Panc1 (cell line): ENCODE measurements at places on chromosomes 13 and 19. TPM values are rescaled to one million over a fixed set of nuclear protein-coding genes. Genes with fewer than 3 reads are reported as not detected.

Gene TTC9B
- 2.3 TPM for total RNA-seq

Gene ASF1B
- total RNA-seq = 35.4 TPM

Gene ZNF534
- total RNA-seq = not detected

Gene THSD1
- total RNA-seq = 3.3 TPM

Gene ZNF763
- 0.39 TPM for total RNA-seq

Gene ZNF575
- 1.9 TPM for total RNA-seq

Gene LIN37
- 23.5 TPM for total RNA-seq

DNA sequence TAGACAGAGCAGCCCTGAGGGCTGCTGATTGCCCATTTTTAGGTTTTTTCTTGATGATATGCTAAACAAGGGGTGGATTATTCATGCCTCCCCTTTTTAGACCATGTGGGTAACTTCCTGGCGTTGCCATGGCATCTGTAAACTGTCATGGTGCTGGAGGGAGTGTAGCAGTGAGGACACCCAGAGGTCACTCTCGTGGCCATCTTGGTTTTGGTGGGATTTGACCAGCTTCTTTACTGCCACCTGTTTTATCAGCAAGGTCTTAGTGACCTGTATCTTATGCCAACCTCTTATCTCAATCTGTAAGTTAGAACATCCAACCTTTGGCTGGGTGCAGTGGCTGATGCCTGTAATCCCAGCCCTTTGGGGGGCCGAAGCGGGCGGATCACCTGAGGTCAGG is 148.0 kb downstream of the PTPRS start:
- DNase-seq = no peak

- DNase-seq = no peak
Measured at GRCh38 chr19:56091751-56092546, 29.1 kb downstream of the ZNF787 start.

GRCh38 chr19:11338121-11338520 is 1.3 kb downstream of the RAB3D start:
- DNase-seq = no peak

DNA sequence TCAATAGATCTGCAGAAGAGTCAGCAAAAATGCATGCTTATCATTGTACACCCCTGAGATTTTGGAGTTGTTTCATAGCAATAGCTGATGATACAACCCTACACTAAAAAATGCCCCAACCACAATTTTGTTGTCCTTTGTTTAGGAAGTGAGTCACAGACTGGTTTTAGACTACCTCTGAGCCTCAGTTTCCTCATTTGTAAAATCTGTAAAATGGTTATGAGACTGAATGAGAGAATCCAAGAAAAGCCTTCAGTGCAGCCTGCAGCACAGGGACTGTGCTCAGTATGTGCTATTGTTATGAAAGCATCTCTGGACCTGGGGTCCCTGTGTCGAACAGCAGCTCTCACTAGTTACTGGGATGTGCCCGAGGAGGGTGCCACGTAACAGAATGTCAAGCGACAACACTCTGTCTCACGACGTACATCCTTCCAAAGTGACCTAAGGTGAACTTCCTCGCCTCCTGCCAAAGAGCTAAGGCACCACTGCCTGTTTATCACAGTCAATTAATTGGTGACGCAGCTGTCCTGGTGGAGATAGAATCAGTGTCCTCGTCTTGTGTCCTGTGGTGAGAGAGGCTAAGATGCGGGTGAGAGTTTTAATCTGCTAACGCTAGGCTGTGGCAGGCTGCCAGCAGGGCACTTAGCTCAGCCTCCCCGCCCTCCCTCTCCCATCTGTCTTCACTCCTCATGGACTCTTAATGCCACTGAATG is 18.1 kb downstream of the DHRS12 start:
- DNase-seq = no peak

DNA sequence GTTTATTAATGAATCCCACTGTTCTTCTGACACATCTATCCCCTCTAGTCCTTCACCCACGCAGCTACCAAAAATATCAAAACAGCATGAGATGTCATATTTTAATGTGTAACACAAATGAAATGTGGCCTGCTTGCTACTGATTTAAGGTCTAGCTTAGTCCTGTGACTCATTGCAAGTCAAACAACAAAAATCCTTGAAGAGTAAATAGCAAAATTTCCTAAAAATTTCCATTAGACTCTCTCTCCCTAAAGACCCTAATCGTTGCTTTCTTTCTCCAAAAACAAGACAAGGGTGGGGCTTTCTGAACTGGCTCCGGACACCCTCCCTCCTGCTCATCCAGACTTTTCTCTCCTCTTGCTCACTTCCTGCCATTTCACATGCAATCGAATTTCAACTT is 99.9 kb upstream of the IPO5 start:
- DNase-seq = no peak

DNA sequence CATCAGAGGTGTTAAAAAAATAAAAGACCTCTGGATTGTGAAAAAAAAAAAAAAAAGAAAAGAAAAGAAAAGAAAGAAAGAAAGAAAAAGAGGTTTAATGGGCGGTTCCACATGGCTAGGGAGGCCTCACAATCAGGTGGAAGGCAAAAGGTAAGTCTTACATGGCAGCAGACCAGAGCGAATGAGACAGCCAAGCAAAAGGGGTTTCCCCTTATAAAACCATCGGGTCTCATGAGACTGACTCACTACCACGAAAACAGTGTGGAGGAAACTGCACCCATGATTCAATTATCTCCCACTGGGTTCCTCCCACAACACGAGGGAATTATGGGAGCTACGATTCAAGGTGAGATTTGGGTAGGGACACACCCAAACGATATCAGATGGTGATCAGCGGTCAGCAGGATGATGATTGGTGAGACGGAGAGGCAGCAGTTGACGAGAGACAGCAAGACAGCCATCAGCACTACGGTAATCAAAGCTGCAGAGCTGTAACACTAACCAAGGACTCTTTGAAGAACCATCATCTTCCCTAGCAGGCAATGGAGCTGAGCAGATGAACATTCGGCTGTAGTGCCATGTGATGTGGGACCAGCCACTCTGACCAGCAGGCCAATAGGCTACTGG is 3.9 kb upstream of the CD209 start:
- DNase-seq = no peak

- DNase-seq = peak; percentile 36
Measured at GRCh38 chr19:13430790-13431582, 75.3 kb downstream of the CACNA1A start.

- DNase-seq = no peak
Measured at GRCh38 chr13:27004326-27004725, 167.3 kb downstream of the USP12 start.

DNA sequence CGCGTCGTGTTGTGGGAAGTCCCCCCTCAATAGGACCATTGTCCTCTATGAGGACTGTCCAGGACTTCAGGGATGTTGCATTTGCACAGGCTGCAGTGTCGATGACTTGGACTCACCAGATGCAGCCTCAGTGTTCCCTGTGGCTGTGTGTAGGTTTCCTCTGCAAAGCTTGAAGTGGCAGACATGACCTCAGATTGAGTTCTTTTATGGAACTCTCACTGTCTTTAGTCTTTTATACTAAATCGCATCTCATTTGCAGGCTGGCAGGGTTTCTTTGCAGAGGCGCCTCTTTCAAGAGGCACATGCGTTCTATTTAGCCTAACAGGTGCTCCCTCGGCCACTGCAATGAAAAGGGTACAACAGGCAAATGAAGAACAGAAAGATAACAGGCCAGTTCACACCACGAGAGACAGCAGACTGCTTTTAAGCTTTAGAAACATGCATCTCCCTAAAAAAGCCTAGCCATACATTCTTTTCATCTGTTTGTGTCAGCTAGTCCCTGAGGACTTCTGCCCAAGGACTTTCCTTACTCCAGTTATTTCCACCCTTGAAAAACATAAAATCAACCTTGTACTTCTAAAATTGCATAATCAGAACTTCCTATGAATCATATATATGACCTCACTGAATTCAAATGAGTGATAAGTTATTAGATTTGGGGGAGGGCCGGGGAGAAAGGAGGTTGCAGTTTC is 118.4 kb downstream of the RAB20 start:
- no peak for DNase-seq

DNA sequence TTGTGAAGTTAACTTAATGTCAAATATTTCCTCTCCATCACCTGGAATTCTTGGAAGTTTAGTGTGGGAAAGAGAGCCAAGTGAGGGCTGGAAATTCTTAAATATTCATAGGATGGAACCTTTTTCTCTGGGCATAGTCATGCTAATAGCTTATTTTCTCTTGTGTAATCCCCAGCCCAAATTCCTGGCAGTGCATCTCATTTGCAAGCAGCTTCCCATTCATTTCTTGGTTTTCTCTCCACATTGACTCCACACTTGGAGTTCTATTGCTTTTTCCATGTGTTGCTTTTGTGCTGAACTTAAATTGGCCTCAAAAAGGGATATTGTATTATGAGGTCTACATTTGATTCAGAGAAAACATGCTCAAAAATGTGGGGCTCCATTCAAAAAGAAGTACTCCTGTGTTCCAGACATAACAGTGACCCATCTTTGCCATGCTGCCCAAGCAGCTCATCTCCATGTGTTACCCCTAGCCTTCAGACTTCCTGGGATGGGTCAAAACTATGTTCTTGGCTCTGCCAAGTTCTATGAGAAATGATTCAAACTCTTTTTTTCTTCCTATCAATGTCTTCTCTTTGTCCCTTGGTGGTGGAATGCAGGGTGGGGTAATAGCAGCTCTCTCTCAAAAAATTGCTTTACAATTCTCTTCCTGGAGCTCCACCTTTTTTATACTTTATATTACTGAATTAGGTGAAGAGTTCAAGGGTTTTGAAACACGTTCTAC is 2471.5 kb downstream of the PCDH9 start:
- no peak for DNase-seq

- DNase-seq = no peak
Measured at GRCh38 chr13:113474179-113474578, 16.3 kb downstream of the DCUN1D2 start.

GRCh38 chr13:34340534-34340933 is 522.6 kb downstream of the RFC3 start:
- no peak for DNase-seq
